Neural crest cell (in vitro differentiated cells): ENCODE measurements at places on chromosomes 3 and 15.

- no peak for DNase-seq
These were observed 34.3 kb downstream of the IL20RB start for GRCh38 chr3:136992115-136992514.

GRCh38 chr3:156741935-156742334 lies 67.5 kb downstream of the TIPARP start:
- DNase-seq: no peak

DNA sequence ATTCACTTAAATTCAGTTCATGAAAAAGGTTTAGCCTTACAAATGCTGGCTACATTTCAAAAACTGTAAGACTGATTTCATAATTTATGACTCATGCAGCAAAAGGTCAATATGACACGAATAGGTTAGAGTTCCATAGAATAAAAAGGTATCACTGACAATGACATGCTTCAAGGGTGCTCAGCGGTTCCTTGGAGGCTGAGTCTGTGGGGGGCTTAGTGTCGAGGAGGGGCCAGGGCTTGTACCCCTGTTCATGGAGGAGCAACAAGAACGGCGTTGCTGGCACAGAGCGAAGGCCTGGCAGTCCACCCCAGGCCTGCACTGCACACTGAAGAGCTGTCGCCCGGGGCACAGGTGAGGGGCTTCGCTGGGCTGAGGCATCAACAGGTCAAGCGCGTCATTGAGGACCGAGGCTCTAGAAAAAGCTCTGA lies 174.2 kb downstream of the NR1D2 start:
- no peak for DNase-seq

DNA sequence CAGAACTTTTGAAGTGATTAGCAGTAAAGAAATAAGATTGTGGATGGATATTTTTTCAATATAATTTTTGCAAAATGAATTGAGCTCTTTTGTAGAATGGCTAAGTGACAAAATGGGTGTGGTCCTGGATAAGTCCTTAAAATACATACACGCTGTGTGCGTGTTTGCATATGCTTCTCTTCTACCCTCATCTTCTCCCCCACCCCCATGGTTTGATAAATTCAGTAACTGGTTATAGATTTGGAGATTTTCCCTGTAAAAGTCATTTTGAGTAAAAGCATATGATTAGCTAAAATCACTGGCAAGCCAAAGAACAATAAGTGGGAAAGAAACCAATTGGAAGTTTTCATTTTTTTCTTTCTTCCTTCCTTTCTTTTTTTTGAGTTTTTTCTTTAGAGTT lies 453.9 kb upstream of the MDFIC2 start:
- no peak for DNase-seq

DNA sequence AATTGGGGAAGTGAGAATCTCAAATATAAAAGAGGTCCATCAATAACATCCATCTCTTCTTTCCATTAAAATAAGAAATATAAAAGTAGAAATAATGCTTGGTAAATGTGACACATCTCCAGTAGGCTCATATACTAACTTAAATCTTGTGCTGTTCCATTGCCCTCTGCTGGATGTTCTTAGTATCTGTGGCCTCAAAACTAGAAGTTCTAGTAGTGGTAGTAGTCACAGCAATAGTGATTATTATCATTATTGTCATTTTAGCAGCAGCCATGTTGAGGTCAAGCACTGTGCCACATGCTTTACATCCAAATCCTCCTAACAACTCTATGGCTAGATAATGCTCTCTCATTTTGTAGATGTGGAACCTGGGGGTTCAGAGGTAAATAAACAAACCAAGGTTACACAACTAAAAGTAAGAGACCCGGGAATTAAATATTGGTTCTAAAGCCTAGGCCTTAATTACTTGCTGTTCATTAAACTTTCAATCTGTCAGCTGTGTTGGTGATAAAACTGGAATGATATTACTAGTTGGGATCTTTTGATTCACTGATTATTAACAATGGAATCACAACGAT lies 20.2 kb upstream of the BTLA start:
- no peak for DNase-seq

DNA sequence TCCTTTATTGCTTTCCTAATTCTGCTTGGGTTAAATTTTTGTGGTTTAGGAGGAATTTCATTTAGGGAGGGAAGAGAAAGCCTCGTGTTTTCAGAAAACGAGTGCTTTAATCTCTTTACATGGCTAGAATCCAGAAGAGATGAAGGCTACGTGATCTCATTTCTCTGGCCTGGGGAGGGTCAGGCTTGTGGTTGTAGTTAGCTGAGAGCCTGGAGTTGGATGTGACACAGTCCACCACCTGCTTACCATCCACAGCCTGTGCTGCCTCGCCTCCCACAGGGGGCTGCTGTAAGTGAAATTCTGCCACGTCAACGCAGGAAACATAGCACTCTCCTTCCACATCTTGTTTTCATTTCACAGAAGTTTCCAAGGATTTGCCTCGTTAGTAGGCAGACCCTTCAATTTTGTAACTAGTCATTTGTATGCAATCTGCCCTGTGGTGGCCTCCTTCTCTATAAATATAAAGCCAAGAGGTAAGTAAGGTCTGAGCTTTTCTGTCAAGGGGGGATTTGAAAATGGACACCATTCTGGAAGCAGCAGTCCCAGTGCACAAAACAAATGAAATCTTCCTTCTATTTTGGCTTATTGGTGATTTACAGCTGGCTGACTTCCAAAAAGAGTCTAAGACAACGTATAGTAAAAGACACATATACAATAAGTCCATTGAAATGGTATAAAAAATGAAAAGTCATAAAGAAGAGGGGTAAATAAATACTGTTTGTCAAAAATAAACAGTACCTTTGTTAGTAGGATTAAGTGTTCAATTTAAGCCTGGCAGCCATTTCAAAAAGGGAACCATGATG lies 3.4 kb downstream of the GXYLT2 start:
- no peak for DNase-seq

GRCh38 chr3:105979961-105980360 lies 111.1 kb upstream of the CBLB start:
- DNase-seq: no peak

DNA sequence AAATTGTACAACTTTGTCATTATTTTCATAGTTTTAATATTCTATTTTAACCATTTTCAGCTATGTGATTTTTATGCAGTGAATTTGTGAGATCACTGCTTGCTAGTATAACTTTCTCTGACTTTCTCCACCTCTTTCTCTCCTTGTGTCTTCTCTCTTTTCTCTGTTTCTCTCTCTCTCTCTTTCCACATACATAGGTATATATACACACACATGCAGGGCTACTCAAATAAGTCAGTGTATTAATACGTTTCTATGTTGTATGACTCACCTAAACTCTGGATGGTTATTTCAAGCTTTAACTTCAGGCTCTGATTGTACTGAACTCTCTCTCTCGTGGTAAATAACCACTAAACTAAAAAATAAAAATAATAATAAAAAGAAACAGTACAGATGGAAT lies 1389.3 kb upstream of the ALCAM start:
- DNase-seq: no peak
